NCI-H1694 treated with DMSO at 0.1 percent for 48 hours (cell line): ENCODE measurements at places on chromosomes 3 and 15.

GRCh38 chr3:188326111-188326510 is 172.2 kb downstream of the LPP start:
- no peak for DNase-seq

DNA sequence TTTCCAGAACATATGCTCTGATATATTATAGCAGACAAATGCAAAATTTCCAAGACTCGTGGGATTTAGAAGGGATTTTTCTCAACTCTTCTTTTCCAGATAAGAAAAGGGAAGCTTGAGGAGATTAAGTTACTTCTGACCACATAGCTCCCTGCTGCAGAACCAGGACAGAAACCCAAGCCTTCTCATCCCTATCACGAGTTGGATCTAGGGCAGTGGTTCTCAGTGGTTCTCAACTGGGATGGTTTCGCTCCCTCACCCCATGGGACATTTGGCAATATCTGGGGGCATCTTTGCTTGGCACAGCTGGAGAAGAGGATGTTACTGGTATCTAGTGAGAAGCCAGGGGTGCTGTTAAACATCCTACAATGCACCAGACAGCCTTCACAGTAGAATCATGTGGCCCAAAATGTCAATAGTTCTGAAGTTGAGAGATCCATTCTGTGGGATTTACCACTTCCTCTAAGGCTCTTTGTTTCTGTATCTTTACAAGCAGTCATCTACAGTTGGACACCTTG is 64.2 kb downstream of the LIPC start:
- DNase-seq, result no peak

DNA sequence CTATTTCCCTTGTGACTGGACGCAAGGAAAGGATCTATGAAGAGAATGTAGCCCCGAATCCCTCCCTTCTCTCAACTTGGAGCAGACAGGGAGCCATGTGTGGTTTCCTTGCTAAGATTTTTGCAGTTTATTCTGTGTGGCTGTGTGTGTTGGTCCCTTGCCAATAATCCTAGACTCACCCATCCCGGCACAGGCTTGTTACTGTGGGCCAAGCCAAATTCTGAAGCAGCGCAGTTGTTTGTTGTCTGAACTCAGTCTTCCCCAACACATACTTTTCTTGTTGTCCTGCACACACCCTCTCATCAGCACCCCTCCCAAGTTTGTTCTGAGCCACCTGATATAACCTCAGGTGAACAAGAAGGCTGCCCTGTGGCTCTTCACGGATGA is 193.3 kb upstream of the CTDSPL start:
- DNase-seq, result no peak

- DNase-seq, result no peak
Measured at GRCh38 chr3:29525254-29525881, 244.5 kb downstream of the RBMS3 start.

GRCh38 chr3:119783883-119784282 is 2.0 kb downstream of the NR1I2 start:
- DNase-seq, result no peak

DNA sequence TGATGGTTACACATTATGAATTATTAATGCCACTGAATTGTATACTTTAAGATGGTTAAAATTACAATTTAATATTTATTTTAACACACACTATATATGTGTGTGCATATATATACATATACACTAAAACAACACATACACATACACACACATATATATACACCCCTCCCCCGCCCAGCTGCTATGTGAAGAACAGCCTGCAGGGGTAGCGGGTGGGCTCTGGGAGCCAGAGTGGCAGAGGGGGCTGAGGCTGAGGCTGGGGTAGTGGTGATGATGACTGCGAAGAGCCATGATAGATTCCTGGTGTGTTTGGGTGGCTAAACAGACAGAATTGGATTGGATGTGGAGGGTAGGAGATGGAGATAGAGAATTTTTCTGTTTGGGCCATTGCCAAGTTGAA is 39.4 kb upstream of the APEH start:
- DNase-seq, result no peak

- DNase-seq, result no peak
Measured at GRCh38 chr3:175511219-175511785, 652.2 kb downstream of the NAALADL2 start.

- no peak for DNase-seq
Measured at GRCh38 chr3:120025520-120025919, 68.7 kb downstream of the GSK3B start.

DNA sequence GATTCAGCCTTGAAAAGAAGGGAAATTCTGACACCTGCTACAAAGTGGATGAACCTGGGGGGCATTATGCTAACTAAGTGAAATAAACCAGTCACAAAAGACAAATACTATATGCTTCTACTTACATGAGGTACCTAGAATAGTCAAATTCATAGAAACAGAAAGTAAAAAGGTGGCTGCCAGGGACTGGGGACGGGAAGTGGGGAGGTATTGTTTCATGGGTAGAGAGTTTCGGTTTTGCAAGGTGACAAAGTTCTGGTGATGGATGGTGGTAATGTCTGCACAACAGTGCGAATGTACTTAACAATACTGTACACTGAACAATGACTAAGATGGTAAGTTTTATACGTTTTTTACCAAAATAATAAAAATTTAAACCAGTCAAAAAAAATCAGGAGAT is 4.8 kb downstream of the IDH2 start:
- DNase-seq, result no peak

DNA sequence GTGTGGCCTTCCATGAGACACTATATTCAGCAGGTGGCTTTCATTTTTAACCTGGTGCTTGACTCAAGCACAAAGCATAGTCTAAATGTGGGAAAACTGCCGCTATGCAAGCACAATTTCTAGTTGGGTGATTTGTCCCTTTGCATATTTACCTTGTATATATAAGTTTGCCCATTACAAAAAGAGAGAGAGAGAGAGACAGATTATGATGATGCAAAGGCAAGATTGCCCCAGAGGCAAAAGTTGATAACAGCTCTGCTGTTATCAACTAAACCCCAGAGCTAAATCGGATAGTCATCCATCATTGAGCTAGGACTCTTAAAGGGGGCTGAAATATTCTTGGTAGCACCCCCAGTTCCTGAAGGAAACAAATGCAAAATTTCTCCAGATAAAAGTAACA is 141.5 kb downstream of the AQP9 start:
- DNase-seq, result no peak

DNA sequence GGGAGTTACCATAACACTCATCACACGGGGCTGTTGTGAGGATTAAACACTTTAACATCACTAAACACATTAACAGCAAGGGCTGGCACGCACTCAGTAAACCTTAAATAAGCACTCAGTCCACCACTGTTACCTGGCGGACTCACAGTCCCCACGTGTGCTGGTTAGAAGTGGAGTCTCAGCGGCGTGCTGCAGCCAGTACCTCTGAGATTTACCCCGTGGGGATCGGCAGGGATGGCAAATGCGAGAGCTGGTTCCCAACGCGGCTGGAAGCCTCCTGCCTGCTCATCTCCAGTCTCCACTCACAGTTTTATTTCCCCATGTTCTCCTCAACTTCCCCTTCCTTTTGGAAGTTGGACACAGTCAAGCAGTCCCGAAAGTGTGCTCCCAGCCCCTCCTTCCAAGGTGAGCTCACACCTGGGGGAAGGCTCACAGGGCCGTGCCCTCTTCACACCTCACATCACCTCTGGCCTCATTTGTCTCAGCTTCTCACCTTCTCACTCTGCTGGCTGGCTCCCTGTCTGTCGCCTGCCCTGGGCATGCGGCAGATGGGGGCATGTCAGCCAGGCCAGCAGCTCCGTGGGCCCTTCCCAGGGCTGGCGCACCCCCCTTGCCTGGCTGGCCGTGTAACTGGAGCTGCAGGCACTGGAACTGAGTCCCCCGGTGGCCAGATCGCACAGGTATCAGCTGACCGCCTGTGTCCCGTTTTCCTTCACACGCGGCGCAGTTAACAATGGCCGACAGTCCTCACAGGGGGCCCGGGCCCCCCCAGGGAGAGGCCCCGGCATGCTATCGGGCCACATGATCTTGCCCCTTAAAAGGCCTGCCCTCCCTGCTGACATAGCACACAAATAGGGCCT is 87.1 kb downstream of the WNT7A start:
- DNase-seq, result no peak

DNA sequence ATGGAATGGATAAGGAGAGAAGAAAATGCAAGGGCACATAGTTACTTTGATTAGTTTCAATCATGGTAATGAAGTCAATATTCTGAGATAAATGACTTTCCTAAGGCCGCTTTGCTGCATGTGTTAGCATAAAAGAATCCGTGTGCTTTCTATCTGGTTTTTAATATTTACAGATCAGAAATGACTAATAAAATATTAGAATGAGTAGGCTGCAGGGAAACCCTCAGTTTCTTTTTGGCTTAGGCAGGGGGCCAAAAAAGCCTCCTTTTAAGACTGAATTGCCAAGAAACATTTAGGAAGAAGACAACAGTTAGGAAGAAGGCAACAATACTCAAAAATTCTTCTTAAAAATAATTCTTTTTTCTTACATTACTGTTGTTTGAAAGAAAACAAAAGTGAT is 11.6 kb downstream of the NEK11 start:
- no peak for DNase-seq

DNA sequence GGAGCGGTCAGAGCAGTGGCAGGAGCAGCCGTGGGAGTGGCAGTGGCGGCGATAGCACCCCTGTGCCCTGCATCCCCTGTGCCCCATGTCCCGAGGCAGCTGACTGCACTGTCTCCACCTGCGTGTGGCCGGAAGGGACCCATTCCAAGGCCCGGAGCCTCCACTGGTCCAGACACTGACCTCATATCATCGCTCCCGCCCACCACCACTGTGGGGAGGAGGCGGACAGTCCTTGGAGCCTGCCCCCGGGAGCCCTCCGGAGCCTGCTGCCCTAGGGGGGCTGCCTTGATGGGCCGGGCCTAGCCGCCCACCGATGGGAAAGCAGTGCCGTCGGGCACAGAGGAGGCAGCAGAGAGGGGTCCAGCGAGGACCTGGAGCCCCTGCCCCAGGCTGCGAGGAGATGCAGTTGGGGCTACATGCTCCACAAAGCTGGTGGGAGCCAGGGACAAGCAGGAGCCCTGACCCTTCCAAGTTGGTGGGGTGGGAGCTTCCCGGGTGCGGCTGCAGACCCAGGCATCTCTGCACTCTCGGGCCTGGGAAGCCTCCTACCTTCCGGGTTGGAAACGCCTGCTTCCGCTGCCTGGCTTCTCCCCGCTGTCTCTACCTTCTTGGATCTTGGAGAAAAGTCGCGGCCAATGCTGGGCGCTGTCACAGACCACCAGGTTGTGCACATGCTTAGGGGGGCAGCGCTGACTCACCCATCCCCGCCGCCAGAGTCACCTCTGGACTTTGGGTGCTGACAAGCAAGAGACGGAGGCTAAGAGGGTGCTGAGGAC is 283.2 kb upstream of the ROBO1 start:
- no peak for DNase-seq
